NCI-H1105 treated with DMSO at 0.1 percent for 48 hours (cell line): ENCODE measurements at places on chromosomes 7 and 10.
A peak's percentile ranks its signal among the peaks of the same experiment; 100 is the strongest.

DNA sequence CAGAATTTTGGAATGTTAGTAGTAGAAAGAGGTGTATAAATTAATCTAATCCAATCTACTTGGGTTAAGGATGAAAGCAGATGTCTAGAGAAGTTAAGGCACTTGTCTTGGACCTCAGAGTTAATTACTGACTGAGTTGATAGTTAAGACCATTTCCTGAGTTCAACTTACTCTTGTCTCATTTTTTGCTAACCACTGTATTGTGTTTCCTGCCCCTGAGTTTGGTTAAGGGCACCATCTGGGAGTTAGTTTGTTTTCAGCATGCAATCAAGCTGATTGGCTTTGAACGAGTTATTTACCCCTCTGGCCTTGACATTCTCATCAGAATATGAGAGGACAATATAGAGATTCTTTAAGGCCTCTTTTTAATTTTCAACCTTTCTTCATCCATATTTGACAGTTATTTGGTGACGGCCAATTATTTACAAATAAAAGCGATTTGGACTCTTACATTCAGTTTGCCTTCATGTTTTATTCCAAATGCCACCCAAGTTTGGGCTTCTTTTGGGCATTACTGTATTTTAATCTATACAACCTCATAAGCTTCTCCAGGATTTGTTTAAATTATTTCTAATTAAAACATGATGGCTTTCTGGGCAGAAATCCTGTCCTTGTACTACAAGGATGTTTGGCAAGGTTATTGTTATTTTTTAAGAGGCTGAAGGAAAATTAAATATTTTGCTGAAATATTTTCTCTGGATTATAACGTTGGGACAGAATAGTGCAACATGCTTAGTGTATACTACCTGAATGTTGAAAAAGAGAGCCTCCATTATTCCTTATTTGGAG, 225.0 kb downstream of the CACNB2 start:
- no peak for DNase-seq

DNA sequence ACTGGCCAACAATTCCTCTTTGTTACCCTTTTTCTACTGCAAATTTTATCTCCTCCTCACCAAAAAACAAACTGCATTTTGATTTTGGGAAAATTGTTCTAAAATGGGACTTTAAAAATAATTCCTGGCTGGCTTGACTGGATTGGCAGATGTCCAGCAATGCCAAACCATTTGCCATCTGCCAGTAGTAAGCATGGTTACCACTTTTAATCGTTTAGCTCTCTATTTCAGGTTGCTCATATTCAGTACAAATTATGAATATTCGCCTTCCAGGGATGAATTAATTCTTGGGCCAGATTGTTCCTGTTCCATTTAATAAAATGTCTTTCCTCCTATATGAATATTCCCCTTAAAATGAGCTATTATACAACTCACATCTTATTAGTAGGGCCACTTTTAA, 35.7 kb downstream of the SMNDC1 start:
- no peak for DNase-seq

DNA sequence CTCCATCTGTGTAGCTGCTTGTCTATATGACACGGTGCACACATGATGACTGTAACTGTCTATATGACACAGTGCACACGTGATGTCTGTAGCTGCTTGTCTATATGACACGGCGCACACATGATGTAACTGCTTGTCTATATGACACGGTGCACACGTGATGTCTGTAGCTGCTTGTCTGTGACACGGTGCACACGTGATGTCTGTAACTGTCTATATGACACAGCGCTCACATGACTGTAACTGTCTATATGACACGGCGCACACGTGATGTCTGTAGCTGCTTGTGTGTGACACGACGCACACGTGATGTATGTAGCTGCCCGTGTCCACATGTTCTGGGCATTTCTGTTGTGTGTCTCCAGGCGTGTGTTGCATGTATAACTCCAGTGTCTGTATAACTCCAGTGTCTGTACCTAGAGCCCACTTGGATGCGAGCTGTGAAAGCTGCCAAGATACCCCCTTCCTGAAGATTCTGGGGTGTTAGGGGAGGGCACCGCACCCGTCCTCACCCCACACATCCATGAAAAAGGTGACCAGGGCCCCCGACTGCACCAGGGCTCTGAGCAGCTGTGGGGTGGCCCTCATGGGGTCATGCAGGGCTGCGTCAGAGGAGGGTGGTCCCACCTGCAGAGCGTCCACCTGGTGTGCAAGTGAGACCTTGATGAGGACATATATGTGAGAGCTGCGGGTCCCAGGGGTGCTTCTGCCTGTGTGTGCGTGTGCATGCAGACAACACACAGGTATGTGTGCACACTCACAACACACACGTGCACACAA, 137.9 kb downstream of the ELFN1 start:
- DNase-seq = no peak

DNA sequence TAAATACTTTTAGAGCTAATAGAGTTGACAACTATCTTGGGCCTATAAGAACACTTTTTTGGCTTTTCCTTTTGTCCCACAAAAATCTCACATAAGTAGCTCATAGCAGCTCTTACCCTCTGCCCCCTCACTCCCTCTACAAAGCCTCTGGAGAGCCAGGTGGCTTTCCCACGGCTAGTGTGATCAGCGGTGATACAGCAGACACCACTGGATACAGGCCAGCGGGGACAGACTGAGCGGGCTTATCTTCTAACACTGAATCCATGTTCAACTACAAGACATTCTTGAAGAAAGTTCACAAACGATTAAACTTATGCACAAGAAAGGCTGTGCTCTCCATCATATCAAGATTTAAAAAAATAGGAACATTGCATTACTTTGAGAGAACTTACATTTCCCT, 377.2 kb downstream of the PARD3 start:
- no peak for DNase-seq

- no peak for DNase-seq
These were observed 143.1 kb downstream of the GNAI1 start for GRCh38 chr7:80277434-80278427.

- peak; percentile 63 for DNase-seq
These were observed at the start of gene XPNPEP1 for GRCh38 chr10:109922976-109923921. Gene XPNPEP1 (minus strand): TSS chr10:109923511. CDS start chr10:109923433, 78 bp downstream.

DNA sequence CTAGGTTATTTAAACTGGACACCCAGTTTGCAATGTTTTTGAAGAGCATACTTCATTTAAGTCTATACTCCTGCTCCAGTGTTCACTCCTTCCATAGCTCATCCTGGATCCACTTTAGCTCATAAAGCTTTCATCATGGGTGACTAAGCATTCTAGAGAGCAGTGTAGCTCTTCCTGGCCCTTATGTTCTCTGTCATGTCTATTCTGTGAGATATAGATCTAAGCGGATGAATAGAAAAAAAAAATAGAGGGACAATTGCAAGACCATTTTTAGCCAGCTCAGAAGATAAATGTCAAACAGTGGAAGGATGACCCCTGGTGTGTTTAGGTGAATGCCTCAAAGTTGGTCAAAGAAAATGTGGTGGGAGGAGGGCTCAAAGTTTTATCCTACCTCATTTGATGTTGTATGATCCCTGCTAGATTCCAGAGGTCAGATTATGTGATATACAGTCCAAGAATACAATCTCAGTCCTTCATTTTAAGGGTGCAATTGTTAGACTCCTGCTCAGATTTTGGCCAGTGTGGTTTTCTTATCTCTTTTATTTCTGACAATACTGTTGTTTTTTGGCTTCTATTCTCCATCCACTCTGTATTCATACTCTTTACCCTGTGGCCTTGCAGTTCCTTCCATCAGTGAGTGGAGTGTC, 7.5 kb upstream of the HECW1 start:
- no peak for DNase-seq

- DNase-seq = no peak
These were observed 20.3 kb downstream of the CPN1 start for GRCh38 chr10:100061401-100061800.

- DNase-seq = peak; percentile 3
These were observed 227.0 kb downstream of the ANK3 start for GRCh38 chr10:60162631-60163030.

GRCh38 chr10:118449521-118449920, 107.4 kb upstream of the FAM204A start:
- DNase-seq = no peak
